ENCODE measurements at places on chromosomes 1 and 21.

DNA sequence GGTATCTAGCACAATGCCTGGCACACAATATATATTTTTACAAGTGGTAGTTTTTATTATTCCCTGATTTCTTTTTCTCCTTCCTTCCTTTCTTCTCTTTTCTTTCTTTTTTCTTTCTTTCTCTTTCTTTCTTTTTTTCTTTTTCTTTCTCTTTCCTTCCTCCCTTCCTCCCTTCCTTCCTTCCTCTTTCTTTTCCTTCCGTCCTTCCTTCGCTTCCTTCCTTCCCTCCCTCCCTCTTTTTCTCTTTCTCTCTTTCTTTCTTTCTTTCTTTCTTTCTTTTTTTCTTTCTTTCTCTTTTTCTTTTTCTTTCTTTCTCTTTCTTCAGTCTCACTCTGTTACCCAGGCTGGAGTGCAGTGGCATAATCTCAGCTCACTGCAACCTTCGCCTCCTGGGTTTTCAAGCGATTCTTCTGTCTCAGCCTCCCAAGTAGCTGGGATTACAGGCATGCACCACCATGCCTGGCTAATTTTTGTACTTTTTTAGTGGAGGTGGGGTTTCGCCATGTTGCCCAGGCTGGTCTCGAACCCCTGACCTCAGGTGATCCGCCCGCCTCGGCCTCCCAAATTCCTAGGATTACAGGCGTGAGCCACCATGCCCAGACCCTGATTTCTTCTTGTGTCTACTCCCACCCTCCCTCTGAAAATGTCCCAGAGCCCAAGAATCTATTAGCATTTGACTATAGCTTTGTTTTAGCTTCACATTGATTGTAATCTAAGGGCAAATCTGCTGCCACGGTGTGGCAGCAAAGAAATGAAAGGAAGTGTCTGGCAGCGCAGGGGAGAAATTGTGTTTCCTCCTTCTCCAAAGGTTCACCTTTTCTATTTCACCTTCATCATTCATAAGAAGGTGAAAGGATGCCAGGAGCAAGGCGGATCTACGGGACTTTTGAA is 19.9 kb upstream of the ABCB10 start:
- no peak for DNase-seq

- DNase-seq: no peak
Measured at GRCh38 chr1:217891966-217892365, 260.8 kb downstream of the SPATA17 start.

- DNase-seq: no peak
Measured at GRCh38 chr1:19488136-19488535, 2.8 kb upstream of the CAPZB start.

DNA sequence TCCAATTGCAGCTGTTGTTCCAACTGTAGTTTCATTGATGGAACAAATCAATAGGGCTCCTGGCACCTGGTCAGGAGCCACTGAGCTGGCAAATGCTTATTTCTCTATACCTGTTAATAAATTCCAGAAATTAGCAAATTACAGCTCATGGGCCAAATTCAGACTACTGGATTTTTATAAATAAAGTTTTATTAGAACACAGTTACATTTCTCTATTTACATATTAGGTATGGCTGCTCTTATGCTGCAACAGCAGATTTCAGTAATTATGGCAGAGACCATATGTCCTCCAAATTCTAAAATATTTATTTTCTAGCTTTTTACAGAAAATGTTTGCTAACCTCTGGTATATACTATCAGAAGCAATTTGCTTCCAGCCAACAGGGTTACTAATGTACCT is 47.8 kb downstream of the DUSP10 start:
- DNase-seq: no peak

- DNase-seq: no peak
Measured at GRCh38 chr1:182889997-182890396, 50.9 kb downstream of the DHX9 start.

GRCh38 chr1:55720261-55720660 is 505.1 kb upstream of the USP24 start:
- DNase-seq: no peak

DNA sequence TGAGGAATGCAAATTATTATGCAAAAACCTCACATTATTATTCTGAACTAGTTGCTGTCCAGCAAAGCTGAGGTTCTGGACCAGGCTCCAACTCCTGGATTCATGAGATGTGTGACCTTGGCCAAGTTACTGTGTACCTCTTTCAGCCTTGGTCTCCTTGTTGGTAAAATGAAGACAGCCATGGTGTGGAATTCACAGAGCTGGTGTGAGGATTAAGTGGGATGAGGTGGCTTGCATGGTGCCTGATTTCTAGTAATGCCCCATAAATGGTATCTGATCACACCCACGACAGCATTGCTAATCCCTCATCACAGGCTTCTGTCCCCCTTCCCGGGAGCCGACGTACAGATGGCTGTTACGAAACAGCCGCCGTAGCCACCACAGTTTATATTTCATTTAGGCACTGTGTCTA is 59.6 kb downstream of the PGBD5 start:
- DNase-seq: no peak

- no peak for DNase-seq
Measured at GRCh38 chr1:75234562-75234961, 100.4 kb downstream of the LHX8 start.

DNA sequence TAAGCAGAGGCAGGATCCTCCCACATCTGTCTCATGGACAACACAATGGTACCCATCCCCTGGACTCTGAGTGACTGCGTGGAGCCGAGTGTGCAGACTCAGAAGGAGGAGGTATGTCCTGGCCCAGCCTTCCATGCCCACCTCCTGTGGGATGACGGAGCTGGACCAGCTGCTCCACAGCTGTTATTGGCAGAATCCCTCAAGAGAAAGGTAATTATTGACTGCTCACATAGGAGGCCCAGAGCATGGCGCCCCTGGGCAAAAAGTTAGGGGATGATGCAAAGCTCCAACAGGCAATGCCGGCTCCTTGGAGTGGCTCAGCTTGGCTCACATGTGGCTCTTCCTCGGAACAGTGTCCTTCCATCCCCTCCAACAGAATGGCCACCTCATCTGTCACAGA is 12.2 kb upstream of the ACTRT2 start:
- DNase-seq: no peak

DNA sequence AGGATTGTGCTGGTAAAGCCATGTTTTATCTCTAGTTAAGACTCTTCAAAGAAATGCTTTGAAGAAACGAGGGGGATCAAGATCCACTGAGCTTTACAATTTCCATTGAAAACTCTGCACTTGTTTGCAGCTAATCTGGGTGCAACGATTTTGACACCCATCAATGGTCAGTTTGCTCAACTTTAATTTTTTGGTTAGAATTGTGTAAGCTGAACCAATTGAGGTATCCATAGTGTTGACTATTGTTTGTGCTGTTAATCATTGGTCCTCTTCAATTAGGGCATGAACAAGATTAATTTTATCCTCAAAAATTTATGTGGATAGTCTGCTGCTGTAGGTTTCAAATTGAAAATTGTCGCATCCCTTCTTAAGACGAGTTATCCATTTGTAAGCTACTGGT is 17.7 kb upstream of the PLXNA2 start:
- DNase-seq: no peak

DNA sequence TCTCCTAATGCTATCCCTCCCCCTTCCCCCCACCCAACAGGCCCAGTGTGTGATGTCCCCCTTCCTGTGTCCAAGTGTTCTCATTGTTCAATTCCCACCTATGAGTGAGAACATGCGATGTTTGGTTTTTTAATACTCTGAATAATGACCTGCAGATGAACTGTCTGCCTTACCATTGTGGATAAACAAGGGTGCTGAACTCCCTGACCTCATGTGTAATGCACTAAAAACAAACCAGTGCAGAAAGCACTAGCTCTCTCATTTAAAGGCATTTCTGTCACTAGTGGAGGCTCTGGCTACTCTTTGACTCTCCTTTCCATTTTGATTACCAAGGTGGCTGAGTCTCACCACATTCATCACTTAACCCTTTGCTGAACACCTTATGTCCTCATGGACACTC is 23.1 kb upstream of the TRAF3IP3 start:
- DNase-seq: no peak

- no peak for DNase-seq
Measured at GRCh38 chr1:71080230-71080738, 551 bp downstream of the ZRANB2 start.

GRCh38 chr1:25173809-25174340 is 58.4 kb downstream of the SYF2 start:
- DNase-seq: no peak

DNA sequence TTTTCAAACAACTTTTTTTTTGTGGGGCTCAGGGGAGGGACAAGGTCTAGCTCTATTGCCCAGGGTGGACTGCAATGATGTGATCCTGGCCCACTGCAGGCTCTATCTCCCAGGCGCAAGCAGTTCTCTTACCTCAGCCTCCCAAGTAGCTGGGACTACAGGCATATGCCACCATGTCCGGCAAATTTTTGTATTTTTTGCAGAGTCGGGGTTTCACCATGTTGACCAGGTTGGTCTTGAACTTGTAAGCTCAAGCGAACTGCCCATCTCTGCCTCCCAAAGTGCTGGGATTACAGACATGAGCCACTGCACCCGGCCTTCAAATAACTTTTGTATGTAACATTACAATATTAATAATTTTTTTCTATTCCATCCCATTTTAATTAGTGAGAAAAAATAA is 33.0 kb downstream of the RAB3GAP2 start:
- no peak for DNase-seq

DNA sequence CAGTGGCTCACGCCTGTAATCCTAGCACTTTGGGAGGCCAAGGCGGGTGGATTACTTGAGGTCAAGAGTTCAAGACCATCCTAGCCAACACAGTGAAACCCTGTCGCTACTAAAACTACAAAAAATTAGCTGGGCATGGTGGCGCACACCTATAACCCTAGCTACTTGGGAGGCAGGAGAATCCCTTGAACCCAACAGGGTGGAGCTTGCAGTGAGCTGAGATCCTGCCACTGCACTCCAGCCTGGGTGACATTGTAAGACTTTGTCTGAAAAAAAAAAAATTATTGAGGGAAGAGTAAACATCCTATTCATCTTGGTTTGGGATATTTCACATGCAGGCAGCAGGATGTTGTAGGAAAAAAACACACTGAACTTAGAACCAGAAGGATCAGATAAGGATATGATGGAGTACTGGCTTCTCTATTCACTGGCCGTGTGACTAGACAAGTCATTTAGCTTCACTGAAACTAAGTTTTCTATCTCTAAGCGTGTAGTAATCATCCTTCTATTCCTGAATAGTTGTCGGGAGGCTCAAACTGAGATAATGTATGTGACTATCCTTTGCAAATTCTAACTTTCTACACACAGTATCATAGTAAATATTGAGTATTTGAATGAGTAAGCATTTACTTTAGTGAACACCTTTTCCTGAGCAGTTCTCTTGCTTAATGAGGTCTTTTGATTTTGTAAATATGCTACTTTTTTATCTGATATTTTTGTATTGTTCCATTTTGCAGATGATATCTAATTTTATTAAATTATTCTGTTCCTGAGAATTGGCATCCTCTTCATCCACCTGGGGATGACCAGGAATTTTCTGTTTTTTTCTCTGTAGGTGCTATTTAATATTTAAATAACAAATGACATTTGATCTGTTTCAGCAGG is 18.2 kb downstream of the CAP1 start:
- no peak for DNase-seq

- no peak for DNase-seq
Measured at GRCh38 chr1:17460219-17460618, 20.7 kb upstream of the RCC2 start.

GRCh38 chr1:193070386-193070753 is 11.0 kb downstream of the RO60 start:
- no peak for DNase-seq

DNA sequence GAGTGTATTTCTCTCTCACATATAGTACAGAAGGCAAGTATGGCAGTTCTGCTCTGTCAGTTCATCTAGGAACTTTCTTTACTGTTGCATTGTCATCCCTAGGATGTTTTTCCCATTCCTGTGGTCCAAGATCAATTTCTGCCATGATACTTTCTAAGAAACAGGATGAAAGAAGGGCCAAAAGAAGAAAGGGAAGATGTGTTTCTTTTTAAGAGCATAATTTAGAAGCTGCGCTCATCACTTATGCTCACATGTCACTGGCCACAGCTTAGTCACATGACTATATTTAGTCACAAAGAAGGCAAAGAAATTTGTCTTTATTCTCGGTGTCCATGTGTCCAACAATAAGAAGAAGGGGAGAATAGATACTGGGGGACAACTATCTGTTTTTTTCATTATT is 7.0 kb upstream of the MAST2 start:
- DNase-seq: no peak

DNA sequence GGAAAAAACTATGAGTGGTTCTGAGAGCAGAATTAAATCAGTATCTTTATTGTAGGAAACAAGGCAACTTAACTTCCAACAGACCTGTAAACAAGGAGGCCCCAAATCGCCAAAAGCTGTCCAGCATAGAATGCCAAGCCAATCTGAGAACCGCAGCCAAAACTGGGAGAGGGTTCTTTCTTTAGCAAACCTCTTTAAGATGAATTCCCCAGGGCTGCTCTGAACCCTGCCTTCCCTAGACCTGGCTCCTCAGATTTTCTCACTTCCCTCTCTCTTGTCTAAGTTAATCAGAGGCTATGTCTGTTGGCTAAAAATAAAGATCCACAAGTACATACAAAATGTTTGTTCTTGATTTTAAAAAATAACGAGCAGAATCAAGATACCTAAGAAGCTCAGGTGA is 141.4 kb downstream of the SMYD3 start:
- DNase-seq: no peak

DNA sequence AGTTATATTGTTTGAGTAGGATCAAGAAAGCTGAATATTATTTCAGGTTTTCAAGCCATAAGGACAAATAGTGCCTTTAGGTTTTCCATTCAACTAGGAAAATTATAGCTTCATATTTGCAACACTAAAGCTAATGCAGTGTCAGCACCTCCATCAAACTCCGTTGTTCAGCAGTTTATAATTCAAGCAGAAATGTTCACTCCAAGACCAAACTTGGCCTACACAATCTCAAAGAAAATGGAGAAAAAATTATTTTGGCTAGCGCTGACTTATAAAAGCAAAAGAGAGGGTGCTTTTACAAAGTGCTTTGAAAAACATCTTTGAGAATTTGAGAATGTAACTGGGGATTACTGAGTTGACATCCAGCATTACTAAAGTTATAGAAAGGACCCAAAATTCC is 1.4 kb downstream of the SPAG17 start:
- DNase-seq: no peak

DNA sequence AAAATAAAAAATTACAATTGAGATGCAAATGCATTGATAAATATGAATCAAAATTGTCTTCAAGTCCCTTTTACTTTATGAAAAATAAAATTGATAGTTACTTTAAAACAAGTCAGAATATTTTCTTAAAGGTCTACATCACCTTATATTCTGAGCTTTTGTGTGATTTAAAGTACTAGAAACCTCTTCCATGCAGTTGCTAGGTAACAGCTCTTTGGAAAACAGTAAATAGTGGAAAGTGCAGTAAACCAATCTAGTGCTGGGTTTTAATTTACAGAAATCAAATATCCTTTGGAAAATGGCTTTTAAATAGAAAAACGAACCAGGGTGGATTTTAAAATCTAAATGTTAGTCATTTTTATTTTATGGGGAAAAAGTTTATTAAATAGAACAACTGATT is 227.9 kb downstream of the KCNT2 start:
- no peak for DNase-seq

DNA sequence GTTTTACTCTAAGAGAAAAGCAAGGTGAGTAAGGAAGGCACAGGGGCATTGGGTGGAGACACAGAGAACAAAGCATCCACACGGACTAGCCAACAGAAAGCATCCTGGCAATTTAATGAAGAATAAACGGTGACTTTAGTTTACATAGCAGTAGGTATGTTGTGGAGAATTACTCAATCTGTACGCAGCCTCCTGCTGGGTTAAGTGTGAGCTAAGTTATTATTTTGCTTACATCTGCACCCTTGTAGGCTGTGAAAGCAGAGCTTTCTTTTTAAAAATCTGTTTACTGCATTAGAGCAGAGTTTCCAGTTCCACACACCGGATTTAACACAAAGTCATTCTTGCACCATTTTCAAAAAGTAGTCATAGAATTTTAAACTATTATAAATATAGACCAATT is 144.5 kb downstream of the AKT3 start:
- no peak for DNase-seq
